Suprapubic skin (tissue), 4 donors: ENCODE measurements at places on chromosomes 6 and 20. TPM values are rescaled to one million over a fixed set of nuclear protein-coding genes. Genes with fewer than 3 reads are reported as not detected.
A peak's percentile ranks its signal among the peaks of the same experiment; 100 is the strongest.

- peak; percentile 85 for DNase-seq
Measured at GRCh38 chr6:138109042-138109997, 2.1 kb upstream of the PERP start.

- no peak for DNase-seq
Measured at GRCh38 chr6:112198582-112198981, 55.8 kb downstream of the LAMA4 start.

GRCh38 chr20:64110411-64111068 is 3.2 kb upstream of the NPBWR2 start:
- DNase-seq, result peak; percentile 49

The DSP gene
- 1,704 TPM for total RNA-seq

DNA sequence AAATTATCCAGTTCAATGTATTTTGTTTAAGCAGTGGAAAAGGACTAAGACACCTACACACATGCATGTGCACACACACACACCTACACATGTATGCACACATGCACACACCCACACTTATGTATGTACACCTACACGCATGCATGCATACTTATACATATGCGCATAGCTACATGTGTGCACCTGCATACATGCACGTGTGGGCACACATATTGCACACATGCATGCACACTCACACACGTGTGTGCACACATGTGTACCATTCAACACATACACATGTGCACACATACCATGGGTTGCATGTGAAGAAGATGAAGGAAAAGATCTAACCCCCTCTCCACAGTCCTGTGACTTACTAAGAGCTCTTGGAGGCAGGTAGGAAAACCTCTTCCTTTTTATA is 122.0 kb upstream of the MAFB start:
- DNase-seq, result no peak

The ESF1 gene
- 9.0 TPM for total RNA-seq

GRCh38 chr6:46491201-46491627 is at the start of gene RCAN2:
TSS of gene RCAN2 (minus strand) at chr6:46491449.
- DNase-seq, result peak; percentile 81

DNA sequence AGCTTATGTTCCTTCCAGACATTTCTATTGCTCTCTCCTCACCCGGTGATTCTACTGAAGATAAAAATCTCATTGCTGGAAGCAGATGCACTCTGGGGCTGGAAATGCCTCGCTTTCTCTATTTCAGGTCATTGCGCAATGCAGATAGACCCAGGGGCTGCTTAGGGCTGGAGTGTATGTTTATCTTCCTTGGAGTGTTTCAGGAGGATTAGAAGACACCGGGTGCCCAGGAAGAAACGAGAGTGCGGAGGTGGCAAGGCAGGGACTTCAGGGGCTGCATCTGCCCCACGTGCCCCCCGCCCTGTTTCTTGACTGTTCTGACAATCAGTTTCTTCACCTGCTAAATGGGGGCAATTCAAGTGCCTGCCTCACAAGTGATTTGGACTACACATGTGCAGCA is 45.6 kb upstream of the IYD start:
- no peak for DNase-seq

The ADGRF5 gene
- 4.4 TPM for total RNA-seq

DNA sequence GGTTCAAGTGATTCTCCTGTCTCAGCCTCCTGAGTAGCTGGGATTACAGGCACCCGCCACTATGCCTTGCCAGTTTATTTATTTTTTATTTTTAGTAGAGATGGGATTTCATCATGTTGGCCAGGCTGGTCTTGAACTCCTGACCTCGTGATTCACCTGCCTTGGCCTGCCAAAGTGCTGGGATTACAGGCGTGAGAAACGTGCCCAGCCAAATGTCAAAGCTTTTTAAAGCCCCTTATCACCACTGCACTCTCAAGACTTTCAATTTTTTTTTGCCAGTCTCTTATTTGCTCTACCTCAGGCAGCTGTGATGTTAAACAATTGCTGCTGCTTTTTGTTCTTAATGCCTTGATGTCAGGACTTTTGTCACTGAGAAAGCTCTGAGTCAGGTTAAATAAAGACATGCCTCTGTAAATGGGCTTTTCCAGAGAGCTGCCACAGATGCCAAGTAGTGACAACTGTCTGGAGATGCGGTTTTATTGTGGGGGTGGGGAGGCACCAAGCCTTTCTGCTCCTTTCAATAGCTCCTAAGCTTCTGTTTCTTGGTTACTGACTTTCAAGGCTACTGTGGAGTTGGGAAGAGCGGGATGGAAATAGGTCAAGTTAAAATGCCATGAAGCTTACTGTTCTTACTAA is 29.2 kb downstream of the RSPH3 start:
- no peak for DNase-seq

DNA sequence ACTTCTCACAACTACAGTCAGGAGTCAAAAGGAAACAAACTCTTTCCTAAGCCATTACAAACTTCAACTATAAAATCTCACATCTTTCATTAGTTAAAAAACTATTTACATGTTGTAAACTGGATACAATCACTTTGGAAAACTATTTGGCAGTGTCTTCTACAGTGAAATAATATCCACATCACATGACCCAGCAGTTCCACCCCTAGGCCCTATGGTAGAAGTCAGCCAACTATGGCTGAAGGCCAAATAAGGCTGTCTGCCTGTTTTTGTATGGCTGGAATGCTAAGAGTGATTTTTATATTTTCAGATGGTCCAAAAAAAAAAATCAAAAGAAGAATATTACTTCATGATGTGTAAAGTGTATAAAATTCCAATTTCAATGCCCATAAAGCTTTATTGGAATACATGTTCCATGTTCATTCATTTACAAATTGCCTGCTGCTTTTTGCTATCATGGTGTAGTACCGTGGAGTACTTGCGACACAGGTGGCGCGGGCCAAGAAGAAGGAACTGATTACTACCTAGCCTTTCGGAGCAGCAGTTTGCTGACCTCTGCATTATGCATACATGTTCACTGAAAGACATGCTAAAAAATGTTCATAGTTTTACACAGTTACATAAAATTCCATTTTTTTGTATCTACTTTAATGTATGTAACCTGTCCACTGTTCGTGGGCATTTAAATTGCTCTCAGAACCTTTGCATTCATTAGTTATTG is 129.0 kb downstream of the KIF16B start:
- no peak for DNase-seq

The ENPP3 gene
- 0.64 TPM for total RNA-seq

GRCh38 chr20:51417250-51418136 is 125.0 kb downstream of the NFATC2 start:
- no peak for DNase-seq

DNA sequence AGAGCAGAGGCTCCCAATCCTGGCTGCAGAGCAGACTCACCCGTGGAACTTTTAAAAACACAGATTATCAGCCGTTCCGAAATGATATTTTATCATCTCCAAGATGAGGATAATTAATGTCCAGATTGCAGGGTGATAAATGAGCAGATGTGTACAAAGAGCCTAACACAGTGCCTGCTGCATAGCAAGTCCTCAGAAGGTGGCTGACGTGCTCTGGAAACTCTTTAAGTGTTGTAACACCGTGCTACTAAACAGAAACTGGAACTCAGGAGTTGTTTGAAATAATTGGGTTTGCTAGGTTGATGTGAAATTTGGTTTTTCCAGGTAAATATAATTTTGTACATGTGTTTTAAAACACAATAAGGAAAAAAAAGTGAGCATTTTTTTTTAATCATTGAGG is 118.0 kb downstream of the ARMC2 start:
- DNase-seq, result no peak

GRCh38 chr6:158226655-158227512 is 58.7 kb downstream of the GTF2H5 start:
- DNase-seq, result peak; percentile 43

DNA sequence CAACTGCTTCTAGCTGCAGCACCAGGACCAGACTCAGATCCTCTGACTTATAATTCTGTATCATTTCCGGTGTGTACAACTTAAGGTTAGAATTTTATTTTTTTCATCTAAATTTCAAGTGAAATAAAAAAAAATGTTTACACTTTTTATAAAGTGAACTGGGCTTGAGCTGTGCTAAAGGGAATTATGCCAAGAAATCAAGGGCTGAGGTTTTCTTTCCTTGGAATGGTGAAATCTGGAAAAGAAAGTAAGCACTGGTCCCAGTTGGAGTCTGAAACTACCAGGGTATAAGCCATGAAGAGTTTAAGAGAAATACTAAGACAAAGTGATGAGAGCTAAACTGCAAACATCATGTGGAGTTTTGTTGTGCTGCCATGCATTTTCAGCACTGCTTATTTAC is 21.7 kb upstream of the FYN start:
- no peak for DNase-seq

GRCh38 chr6:132760256-132760655 is 2.6 kb upstream of the VNN2 start:
- DNase-seq, result no peak

DNA sequence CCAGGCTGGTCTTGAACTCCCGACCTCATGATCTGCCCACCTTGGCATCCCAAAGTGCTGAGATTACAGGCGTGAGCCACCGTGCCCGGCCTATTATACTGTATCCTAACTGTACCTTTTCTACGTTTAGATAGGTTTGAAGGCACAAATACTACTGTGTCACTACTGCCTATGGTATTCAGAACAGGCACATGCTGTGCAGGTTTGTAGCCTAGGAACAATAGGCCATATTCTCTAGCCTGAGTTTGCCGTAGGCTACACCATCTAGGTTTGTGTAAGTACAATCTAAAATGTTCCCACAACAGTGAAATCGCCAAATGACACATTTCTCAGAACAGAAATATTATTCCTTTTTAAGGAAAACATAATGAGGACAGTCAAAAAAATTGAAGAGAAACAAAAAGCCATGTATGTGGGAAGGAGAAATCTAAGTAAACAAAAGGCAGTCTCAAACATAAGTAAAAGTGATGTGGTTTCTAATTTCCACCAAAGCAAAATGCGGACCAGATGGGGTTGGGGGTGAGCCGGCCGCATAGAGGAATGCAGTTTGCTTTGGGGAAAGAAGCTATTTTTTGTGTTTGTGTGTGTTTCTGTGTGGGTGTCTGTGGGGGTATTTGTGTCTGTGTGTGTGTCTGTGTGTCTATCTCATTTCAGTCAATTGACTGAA is 192.6 kb upstream of the SALL4 start:
- no peak for DNase-seq

DNA sequence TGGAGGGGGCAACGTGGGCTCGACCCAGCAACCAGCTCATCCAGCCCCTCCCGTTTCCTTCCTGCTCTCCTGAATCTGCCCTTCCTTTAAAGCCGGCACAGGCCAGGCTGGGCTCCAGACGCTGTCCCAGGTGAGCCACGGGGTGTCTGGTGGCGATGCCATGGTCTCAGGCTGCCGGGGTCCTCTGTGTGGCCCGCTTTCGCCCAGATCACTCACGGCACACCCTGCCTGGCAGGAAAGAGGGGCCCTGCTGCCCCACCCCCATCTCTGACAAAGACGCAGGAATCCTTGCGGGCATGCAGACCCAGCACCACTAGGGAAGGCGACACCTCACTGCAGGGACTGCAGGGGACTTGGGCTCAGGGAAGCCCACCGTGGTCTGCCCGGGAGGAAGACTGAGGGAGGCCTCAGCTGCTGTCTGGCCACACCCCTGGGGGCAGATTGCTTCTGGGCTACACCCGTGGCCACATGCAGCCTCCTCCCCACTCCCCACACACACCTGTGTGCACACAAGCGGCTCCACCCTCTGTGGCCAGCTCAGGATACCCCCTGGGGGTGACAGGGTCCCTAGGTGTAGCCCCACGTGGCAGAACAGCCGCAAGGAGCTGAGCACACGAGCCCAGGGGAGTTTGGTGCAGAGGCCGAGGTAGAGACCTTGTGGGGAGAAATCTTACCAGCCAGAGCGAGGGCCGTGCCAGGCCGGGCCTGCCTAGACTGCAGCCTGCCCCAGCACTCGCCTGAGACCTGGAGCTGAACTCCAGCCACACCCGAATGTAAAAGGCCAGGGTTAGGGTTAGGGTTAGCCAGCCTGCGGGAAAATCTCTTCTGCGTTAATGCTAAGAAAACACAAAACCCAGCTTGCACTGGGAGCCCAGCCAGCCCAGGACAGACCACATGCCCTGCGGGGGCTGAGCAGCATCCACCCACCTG is 104.6 kb downstream of the DLL1 start:
- DNase-seq, result peak; percentile 57

The PSORS1C1 gene
- total RNA-seq, result 15.8 TPM

The HTR1E gene
- total RNA-seq, result not detected

The PAK1IP1 gene
- 15.6 TPM for total RNA-seq

- no peak for DNase-seq
Measured at GRCh38 chr6:21856456-21856825, 262.9 kb downstream of the SOX4 start.

The PGC gene
- total RNA-seq, result not detected

GRCh38 chr6:154314084-154314483 is 42.5 kb downstream of the IPCEF1 start:
- DNase-seq, result no peak

DNA sequence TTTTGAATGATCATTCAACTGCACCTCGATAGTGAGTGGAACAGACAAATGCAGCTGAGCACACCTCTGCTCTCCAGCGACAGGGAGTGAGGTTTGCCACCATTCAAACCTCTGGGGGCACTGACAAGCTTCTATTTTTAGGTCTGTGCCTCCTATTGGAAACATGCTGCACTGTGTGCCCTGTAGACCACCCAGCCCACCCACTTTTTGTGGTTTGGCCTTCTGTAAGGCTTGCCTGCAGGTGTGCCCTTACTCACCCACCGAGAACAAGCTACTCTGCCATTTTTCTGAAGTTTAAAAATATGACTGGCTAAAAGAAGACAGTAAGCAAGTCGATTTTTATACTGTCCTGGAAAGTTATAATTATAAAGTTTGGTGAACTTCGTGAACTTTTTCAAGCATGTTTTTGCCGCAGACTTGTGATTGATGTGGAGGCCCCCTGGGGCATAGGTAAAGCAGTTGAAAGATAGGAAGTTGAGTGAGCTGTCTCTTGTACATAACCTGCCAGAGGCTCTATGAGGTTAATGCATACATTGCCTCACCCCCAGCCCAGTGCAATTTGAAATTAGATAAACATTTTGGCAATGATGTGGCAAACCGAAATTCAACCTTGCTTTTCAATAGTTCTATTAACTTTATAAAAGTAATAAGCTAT is 53.8 kb downstream of the ADGRG6 start:
- DNase-seq, result no peak

The SIRPB1 gene
- 1.0 TPM for total RNA-seq

DNA sequence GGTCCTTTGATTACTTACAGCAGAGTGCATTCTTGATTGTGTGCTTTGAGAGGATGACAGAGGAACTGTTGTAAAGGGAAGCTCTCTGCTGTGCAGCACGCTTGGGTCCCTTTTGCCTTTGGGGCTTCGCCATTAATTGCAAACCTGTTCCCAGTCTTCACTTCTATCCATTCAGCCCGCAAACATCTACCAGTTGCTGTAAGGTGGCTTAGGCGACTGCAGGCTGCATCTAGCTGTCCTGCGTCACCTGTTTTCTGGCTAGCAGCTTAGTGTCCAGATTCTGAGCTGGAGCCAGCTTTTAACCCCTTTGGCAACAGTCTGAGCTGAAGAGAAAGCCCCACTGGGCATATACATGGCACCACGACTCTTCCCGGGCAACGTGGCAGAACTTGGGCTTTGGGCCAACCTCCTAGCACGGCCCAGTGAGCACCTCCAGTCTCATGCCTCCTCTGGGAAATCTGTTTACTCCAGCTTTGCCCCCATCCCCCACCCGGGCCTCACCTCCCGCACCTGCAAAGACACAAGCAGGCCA is 2.5 kb upstream of the FASTKD5 start:
- DNase-seq, result no peak
